ENCODE measurements at places on chromosomes 5 and 9. TPM values are rescaled to one million over a fixed set of nuclear protein-coding genes. Genes with fewer than 3 reads are reported as not detected.

- no peak for DNase-seq
These were observed 718.8 kb downstream of the TLR4 start for GRCh38 chr9:118423021-118423420.

GRCh38 chr5:73318308-73318719 is 130.3 kb downstream of the FOXD1 start:
- DNase-seq: no peak

Gene PIGO
- polyA plus RNA-seq: 23.9 TPM

Gene PCAT7
- polyA plus RNA-seq: 1.1 TPM

All from left lung (tissue), 14 donors.